ENCODE measurements at places on chromosomes 13 and 19.

DNA sequence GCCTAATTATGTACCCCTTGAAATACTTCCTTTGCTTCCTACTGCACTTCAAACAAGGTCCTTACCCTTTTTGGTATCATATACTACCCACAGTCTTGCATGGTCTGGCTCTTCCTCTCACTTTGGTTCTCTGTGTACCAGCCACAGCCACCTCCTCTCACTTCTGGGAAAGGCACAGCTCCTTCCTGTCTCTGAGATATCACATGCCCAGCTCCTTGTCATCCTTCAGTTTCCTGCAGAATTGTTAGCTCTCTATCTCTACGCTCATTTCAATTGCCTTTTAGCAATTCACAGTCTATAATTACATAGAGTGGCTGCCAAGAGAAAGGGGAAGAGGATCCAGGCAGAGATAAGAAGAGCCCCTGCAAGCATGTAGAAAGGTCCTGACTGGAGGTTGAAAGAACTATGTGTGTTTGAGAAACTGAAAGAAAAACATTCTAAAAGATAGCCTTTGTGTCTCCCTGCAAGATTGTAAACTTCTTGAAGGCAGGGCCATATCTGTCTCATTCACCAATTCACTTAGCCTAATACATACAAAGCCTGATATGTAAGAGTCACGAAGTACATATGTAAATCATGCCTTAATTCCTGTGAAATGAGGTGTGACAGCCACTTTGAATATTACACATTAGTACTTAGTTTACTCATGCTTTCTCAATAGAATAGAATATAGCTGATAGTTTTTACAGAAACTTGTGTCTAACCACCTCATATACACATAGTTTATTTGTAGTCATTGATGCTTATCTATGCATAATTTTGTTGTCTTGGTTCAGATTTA is 933.1 kb downstream of the DIAPH3 start:
- DNase-seq, result no peak

DNA sequence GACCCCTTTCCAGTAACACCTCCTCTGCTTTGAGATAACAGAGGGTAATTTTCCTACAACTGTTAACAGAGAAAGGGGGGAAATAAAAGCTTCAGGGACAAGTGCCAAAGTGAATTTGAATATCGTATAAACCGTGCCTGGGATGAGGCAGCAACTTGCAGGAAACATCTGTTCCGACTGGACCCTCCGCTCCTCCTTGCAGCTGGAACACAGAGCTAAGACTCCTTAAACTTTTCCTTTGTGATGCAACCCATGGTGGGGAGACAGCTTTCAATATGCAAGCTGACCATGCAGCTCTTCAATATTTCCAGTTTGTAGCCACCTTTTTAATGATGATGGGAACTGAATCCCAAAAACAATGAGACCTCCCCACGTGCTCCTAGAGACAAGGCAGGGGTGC is 432.6 kb downstream of the ZNF536 start:
- DNase-seq, result no peak

DNA sequence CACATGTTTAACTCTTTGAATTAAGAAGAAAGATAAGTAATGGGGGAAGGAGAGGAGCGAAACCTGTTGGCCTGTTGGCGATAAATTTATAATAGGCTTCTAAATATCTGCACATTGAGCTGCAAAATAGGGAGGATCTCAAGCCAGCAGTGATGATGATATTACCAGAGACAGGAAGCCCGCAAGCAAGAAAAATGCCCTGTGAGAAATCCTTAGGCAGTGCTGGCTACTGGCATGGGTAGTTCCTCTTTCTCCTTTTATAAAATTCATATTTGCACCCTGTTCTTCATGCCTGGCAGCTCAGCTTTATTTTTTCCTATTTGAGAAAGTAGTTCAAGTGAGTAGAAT is 858 bp upstream of the USP12 start:
- DNase-seq, result peak; percentile 58

GRCh38 chr19:43625918-43626579 is 6.6 kb upstream of the ZNF428 start:
- no peak for DNase-seq

GRCh38 chr19:14809272-14810057 is 25.5 kb downstream of the OR7A5 start:
- no peak for DNase-seq

- no peak for DNase-seq
Observed at GRCh38 chr19:2631213-2631821, 71.2 kb downstream of the GNG7 start.

DNA sequence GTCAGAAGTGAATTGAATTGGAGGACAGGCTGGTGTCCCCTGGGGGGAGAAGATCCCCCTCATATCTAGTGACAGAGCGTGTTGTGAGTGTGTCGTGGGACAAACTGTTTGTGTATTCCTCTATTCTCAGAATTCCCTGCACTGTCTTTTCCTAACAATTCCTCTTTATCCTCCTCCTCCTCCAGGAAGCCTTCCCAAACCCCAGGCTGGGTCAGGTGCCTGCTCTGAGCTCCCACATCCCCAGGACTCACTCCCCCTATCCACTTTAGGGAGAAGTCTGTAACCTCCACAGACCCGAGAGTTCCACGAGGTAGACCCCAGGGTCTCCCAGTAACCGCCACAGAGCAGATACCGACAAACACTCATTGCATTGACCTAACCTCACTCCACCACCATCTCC is 15.1 kb upstream of the BICRA start:
- no peak for DNase-seq

DNA sequence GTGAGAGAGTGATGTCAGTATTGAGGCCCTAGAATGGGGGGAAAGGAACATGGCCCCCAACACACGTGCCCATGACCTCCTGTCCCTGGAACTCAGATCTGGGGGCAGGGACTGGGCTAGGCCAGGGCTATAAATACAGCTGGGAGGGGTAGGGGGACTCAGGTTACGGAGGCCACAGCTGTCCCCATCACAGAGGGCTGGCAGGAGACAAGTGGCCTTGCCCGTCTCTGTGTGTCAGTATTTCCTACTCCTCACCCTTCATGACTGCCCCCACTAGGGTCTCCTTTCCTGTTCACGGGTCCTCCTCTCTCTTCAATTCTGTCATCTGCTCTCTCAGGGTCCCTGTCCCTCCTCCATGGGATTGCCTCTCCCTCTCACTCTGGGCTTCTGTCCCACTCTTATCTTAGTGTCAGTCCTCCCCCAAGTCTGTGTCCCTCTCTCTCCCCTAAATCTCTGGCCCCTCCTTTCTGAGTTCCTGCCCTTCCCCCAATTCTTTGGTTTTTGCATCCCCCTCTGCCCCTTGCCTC is 687 bp upstream of the HRC start:
- DNase-seq, result no peak

- DNase-seq, result no peak
Observed at GRCh38 chr13:45136741-45137504, 16.6 kb downstream of the GTF2F2 start.

DNA sequence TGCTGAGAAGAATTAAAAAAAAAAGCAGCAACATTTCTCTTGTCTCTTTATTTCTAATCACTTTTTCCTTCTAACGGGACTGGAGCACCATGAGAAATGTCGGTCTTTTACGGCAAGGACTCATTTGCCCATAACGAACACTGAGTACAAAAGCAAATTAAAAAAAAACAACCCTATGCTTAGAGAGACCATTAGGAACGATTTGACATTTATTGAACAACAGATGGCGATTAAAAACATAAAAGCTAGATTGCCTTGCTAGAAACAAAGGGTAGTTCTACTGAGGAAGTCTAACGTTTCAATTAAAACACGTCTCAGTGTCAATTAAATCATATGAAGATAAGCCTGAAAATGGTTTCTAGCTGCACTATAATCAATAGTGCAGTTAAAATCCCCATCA is 51.1 kb downstream of the OLFM4 start:
- no peak for DNase-seq

DNA sequence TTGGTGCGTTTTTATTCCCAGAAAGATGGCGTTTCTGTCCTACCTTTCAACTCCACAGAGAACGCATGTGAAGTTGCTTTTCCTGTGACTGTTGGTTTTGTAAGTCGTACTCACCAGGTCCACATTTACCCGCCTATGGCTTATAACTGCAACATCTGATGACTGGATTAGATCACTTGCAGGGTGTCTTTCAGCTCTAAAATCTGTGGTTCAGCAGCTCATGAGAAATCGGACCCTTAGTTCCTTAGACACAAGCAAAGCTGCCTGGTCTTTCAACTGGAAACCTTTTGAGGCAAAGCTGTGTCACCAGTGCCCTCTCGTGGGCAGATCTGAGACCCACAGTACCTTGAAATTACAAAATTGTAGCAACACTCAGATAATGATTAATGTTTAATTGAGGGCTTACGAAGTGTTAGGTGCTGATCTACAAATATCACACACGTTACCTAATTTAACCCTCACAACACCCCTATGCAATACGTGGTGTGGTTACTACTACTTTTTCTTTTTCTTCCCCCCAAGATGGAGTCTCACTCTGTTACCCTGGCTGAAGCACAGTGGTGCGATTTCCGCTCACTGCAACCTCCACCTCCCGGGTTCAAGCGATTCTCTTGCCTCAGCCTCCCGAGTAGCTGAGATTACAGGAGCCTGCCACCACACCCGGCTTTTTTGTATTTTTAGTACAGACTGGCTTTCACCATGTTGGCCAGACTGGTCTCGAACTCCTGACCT is 65.4 kb downstream of the RUBCNL start:
- peak; percentile 53 for DNase-seq

GRCh38 chr13:42548731-42549551 is 25.0 kb upstream of the TNFSF11 start:
- peak; percentile 74 for DNase-seq

GRCh38 chr19:5534787-5535586 is 32.8 kb downstream of the TINCR start:
- DNase-seq, result no peak

GRCh38 chr19:48779636-48780035 is 24.3 kb downstream of the FGF21 start:
- no peak for DNase-seq

GRCh38 chr19:13031917-13032623 is 36.8 kb downstream of the NFIX start:
- DNase-seq, result no peak

- no peak for DNase-seq
Observed at GRCh38 chr19:17227798-17228367, 1.9 kb downstream of the OCEL1 start.

GRCh38 chr19:2043251-2043641 is 7.8 kb downstream of the MKNK2 start:
- DNase-seq, result no peak

- no peak for DNase-seq
Observed at GRCh38 chr13:78194904-78195639, 276.4 kb upstream of the EDNRB start.

- no peak for DNase-seq
Observed at GRCh38 chr13:99078017-99078771, 100.3 kb upstream of the DOCK9 start.

DNA sequence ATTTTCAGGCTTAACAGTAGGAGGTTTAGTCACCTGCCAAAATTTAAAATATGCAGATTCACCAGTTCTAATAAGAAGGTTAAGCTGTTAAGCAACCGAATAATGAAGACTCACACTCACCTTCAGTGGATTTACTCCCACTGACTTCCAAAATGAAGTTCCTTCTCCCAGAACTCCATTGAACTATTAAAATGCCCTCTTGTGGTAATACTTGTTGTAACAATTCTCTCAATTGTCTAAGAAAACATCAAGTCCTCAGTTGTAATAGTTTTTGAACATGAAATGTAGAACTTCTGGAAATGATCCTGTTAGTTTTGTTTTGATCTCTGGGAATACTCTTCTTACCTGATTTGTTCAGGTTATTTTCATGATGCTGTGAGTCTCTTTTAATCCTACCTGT is 522.0 kb upstream of the ATXN8OS start:
- no peak for DNase-seq

GRCh38 chr13:90800082-90800746 is 547.3 kb upstream of the MIR17HG start:
- DNase-seq, result no peak

- DNase-seq, result no peak
Observed at GRCh38 chr19:12748489-12748888, 3.1 kb upstream of the BEST2 start.

DNA sequence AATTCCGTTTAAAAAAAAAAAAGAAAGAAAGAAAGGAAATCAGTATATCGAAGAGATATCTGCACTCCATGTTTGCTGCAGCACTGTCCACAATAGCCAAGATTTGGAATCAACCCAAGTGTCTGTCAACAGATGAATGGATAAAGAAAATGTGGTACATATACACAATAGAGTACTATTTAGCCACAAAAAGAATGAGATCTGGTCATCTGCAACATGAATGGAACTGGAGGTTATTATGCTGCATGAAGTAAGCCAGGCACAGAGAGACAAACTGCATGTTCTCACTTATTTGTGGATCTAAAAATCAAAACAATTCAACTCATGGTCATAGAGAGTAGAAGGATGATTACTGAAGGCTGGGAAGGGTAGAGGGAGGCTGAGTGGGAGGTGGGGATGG is 16.3 kb downstream of the ZNF565 start:
- no peak for DNase-seq

DNA sequence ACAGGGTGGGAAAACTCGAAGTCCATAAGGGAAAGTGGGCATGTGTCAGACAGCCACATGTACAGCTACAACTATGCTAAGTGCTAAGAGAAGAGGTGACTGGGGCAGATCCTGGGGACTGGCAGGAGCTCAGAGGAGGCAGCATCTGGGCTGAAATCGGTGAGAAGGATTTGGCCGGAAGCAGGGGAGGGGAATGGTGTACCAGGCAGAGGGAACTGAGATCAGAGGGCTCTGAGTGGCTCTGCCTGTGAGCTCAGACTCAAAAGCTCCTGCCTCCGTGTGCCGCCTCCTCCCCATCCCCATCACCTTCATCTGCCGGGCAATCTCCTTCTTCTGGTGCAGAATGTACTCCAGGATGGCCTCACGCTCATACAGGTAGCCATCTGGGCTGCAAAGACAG is 21.8 kb downstream of the NOSIP start:
- DNase-seq, result no peak

DNA sequence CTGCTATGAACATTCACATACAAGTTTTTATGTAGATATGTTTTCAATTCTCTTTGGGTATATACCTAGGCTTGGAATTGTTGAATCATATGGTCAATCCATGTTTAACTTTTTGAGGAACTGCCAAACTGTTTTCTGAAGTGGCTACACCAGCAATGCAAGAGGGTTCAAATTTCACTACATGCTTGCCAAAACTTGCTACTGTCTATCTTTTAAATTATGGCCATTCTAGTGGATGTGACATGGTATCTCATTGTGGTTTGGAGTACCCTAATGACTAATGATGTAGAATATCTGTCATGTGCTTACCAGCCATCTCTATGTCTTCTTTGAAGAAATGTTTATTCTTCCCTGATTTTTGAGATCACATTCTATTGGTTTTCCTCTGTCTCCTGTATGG is 860.3 kb downstream of the DIAPH3 start:
- no peak for DNase-seq

GRCh38 chr13:73220966-73221720 is 162.3 kb downstream of the KLF5 start:
- DNase-seq, result peak; percentile 24
